Erythroblast (primary cell): ENCODE measurements at places on chromosomes 1 and 21.

- DNase-seq, result no peak
Measured at GRCh38 chr1:107976431-107976830, 11.5 kb upstream of the VAV3 start.

DNA sequence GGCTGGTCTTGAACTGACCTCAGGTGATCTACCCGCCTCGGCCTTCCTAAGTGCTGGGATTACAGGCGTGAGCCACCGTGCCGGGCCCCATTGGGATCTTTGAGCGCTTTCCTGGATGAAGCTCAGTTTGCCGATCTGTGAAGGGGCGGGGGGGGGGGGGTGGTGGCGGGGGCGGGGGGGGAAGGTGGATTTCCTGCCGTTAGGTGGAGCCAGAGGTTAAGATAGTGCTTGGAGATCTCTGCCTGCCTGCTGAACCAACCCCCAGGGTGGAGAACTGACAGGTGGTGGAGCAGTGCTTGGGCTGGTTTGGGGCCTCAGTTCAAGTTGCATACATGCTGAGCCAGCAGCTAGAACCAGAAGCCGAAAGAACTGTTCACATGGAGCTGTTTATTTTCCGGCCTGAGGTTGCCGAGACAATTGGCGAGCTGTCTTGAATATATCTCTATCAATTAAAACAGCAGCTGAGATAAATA lies 1.7 kb downstream of the TMCC2 start:
- DNase-seq, result peak; percentile 85

DNA sequence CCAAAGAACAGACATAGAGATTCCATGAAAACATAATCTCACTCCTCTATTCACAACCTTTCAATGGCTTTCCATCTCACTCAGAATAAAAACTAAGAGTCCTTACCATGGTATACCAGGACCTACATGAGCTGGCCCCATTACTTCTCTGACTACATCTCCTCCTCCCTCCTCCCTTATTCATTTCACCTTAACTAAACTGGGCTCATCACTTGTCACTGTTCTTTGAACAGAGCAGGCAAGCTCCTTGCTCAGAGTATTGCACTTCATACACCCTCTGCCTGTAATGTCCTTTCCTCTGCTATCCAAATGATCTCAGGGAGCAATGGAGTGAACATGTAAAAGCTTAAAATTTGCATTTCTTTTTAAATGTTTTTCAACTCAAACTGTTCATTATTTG lies 142.0 kb downstream of the MRPL39 start:
- DNase-seq, result no peak

DNA sequence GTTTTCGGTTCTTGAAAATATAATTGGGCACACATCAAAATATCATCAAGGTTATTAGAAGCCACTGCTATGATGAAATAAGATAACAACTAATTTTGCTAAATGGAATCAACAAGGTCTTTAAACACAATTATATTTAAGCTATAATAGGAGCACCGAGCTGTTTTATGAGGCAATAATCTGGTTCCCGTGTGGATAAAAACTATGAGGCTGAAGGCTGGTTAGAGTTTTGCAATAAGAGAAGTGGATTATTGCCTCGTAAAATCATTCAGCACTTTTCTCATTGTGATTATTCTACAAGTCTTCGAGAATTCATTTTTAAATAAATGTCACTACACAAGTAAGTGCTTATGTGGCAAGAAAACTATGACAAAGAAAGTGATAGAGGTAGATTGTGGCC lies 975.7 kb upstream of the ADGRL2 start:
- DNase-seq, result no peak

- DNase-seq, result no peak
Measured at GRCh38 chr1:176102768-176103350, 104.2 kb downstream of the COP1 start.
